Fibroblast of lung (primary cell): ENCODE measurements at places on chromosomes 11 and 22.

DNA sequence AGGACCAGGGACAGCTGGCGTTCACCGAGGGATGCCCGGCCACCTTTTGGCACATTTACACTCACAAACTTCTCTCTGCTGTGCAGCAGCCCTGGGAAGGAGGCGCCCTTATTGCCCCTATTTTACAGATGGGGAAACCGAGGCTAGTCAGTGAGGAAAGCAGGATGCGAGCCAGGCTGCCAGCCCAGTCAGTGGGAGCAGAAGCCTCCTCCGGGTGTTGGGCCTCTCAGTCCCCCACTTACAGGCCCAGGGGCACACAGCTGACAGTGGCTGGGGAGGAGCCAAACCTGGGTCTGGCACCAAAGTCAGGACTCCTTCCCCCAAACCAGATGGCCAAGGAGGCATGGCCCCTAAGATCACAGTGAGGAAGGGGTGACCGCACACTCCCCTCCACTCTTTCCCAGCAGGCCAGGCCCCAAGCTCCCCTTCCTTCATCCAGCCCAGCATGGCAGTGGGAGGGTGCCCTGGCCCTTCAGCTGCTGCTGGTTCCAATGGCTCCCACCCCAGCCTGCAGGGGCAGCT, 121.4 kb upstream of the ANO1 start:
- no peak for DNase-seq

DNA sequence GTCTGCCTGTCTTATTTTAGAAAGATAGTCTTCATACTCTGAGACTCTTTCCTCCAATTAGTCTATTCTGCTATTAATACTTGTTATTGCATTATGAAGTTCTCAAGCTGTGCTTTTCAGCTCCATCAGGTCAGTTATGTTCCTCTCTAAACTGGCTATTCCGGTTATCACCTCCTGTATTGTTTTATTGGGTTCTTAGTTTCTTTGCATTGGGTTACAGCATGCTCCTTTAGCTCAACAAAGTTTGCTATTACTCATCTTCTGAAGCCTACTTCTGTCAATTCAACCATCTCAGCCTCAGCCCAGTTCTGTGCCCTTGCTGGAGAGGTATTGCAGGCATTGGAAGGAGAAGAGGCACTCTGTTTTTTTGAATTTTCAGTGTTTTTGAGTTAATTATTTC, 21.0 kb upstream of the OR5AK2 start:
- DNase-seq: no peak

DNA sequence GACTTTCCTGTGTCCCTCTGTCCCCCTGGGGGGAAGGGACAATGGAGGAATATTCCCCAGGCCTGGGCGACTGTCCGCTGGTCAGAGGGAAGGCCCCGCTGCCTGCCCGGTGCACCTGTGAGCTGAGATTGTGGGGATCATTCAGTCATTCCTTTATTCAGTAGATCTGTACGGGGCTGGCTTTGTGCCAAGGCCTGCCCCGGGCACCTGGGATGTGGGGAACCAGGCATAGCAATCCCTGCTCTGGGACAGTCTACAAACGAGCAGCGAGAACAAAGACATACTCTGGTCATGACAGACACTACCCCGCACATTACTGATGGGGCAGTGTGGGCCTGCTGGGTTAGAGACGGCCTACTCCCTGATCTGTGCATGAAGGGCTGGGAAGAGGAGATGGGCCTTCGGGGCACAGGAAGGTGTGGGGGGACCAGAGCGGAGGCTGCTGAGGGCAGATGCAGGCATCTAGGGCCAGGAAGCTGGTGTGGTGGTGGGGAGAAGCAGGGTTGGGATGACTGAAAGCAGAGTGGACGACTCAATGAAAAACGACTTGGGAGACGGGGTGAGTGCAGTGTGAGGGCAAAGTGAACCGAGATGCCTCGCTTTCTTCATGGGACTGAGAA, 1.8 kb upstream of the MYO7A start:
- no peak for DNase-seq

DNA sequence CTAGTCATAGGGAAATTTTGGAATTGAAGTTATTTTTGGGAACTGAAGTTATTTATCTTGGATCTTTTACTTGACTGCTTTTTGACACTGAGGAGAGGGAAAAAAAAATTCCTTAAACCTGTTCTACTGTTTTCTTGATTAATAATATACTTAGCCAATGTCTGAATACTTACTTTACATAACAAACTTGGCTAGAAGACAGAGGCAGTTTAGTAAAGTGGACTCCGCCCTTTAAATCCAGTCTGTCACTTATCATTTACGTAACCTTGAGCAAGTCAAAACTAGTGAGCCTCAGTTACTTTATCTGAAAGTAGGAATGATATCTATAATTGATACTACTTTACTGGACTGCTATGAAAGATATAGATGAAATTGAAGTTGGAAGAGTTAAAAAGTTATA, 19.5 kb downstream of the CTSC start:
- no peak for DNase-seq

DNA sequence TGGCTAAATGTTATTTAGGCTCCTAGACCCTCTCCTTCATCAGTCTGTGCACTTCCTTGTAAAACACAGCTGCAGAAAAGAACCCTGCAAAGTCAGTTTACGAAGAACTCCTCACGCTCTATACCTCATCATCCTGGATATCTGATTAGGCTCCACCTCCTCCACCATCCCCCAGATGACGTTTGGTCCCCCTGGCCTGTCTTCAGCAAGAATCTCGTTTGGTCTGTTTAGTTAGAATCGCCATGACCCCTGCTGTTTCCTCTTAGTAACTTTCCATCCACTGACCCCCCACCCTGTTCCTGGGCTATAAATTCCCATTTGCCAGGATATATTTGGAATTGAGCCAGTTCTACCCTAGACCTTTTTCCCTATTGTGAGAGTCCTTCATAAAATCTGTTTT, 214.1 kb downstream of the OPCML start:
- DNase-seq: no peak

DNA sequence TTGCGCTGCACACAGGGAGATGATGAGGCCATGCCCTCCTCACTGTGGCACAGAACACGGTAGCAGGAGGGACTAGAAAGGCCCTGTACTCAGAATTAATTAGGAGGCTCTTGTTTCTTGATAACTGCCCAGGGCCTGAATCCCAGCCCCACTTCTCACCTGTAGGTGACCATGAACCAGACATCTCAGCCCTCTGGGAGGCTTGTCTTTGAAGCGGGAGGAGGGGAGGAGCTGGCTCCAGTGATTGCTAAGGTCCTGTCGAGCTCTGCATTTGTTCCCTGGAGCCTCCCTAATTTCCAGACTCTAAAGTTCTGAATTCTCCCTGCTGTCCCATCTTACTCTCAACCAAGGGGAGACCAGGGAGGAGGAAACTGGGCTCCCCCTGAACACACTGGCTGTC, 19.8 kb upstream of the OAF start:
- no peak for DNase-seq

- DNase-seq: peak; percentile 71
Measured at GRCh38 chr22:21791635-21792625, 56.3 kb upstream of the YPEL1 start.

DNA sequence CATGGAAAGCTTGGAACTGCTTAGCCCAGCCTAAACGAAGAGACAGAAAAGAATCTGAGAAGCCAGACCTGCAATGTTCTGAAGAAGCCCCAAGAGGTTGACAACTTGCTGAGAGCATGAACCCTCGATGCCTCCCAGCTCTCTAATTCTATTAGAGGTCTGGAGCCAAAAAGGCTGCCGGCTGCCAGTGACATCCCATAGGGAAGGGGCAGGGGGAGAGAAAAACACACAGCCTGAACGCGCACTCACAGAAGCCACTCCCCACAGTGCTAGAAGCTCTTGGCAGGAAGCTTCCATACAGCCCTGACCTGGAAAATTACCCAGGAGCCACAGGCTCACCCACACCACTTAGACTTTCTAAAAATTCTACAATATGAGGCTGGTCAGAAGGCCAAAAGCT, 18.3 kb downstream of the POLDIP3 start:
- DNase-seq: no peak

DNA sequence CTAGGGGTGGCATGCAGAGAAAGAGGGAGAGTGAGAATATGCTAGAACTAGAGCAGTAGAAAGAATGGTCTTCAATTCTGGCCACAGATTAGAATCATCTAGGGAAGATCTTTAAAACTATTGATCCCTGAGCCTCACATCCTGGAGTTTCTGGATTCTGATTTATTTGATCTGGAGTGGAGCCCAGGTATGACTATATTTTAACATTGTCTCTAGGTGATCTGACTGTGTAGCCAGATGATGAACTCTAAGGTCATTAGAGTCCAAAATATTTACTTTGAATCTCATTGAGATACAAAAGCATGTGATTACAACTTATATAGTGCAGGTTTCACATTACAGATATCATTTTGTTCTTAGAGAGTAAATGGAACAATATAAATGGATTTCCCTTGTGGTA, 79.7 kb downstream of the FDX1 start:
- DNase-seq: no peak

- peak; percentile 41 for DNase-seq
Measured at GRCh38 chr11:33116535-33116934, 44.7 kb downstream of the CSTF3 start.

DNA sequence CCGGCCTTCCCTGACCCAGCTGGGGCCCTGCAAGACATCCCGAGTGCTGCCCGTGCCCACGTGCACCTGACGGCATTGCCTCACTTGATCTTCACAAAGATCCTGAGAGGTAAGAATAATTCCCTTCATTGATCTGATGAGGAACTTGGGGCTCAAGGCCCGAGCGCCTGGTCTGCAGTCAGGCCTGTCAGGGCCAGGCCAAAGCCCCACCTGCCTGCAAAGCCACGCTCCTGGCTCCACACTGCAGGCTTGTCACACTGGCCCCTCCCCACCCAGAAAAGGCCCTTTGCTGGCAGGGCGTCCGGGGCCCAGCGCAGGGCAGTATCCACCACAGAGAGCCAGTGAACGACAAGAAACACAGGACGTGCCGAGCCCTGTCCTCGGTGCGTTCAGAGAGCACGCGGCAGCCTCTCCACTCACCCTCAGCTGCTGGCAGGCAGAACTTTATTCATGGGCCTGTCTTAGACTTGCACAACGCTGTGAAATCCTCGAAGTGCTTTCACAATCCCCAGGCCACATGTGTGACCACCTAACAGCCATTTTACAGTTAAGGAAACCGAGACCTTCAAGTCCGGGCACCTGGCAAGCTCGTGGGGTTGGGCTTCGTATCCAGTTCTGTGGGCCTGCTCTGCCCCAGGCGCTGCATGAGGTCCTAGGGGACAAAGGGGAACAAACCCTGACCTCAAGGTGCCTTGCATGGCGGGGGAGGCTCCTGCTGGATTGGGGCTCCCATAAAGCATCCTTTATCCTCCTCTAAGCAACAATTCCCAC, 14.8 kb downstream of the KIAA0930 start:
- no peak for DNase-seq

DNA sequence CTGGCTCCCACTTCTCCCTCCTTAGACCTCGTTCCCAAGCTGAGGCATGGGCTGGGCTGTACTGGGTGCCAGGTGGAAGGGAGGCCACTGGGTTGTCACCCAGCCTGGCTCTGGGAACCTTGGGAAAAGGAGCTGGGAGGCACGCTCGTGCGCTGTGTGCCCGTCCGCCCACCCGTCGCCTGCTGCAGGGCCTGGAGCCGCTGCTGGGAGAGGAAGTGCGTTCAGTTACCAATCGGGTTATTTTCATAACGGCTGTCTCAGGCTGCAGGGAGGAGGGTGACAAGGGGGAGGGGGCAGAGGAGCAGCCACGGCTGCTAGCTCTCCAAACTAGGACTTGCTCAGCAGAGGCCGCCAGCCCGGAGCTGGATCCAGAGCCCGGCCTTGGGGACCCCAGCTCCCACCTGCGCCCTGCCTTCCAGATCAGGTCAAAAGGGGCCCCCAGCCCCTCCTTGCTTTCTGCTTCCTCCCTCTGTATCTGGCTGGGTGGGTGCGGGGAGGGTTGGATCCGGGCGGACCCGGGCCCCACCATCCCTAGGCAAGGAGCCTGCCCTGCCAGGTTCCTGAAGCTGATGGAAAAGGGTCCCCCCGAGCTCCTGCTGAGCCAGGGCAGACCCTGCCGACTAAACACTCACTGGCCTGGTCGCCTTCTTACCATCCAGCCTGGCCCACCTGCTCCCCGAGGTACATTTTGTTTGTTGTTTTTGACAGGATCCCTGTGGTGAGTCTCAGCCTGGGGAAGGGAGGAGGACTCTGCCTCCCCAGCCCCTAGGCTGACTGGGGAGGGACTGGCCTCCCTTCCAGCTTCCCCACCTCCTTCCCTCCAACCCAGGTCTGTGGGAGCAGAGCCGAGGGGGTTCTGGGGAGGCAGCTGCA, 14.3 kb downstream of the DGKZ start:
- peak; percentile 56 for DNase-seq

- DNase-seq: peak; percentile 70
Measured at GRCh38 chr22:30234786-30235470, 11.6 kb downstream of the LIF start.

DNA sequence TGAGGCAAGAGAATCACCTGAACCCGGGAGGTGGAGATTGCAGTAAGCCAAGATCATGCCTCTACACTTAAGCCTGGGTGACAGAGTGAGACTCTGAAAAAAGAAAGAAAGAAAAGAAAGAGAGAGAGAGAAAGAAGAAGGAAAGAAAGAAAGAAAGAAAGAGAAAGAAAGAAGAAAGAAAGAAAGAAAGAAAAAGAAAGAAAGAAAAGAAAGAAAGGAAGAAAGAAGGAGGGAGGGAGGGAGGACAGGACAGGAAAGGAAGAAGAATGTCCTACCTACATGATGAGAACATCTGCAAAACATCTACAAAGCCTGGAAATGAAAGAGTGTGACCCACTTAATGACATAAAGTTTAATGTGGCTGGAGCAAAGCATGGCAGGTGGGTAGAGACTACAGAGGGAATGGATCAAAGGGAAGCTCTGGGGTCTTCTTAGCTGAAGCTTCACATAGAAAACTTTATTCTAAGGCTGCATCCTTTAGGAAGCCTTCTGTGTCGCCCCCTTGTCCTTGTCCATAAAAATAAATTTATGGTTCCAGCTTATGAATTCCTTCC, 112.3 kb upstream of the ASPHD2 start:
- no peak for DNase-seq

DNA sequence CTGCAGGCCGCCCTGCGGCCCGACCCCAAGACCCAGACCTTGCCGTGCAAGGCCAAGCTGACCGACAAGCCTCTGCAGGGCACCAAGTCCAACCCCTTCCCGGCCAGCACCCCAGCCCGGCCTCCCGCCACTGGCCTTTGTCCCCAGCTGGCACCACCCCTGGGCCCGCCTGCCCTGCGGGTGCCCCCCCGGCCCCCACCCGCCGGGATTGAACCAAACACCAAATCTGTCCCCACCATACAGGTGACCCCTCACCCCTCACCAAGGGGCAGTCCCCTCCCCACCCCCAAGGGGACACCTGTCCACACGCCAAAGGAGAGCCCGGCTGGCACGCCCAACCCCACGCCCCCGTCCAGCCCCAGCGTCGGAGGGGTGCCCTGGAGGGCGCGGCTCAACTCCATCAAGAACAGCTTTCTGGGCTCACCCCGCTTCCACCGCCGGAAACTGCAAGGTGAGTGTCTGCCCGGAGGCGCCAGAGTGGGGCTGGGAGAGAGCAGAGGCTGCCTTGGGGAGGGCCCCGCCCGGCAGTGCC, 36.2 kb downstream of the MOB2 start:
- DNase-seq: no peak
